ENCODE measurements at places on chromosomes 11 and 22.

GRCh38 chr11:88174709-88175568 lies at the start of gene RAB38:
RAB38 (minus strand) TSS chr11:88175443; CDS start chr11:88175384, 59 bp downstream.
- no peak for DNase-seq

GRCh38 chr22:35346596-35347220 lies 34.2 kb upstream of the HMOX1 start:
- DNase-seq = no peak

- DNase-seq = no peak
These were observed 7.3 kb downstream of the CABP7 start for GRCh38 chr22:29727131-29727523.

- DNase-seq = no peak
These were observed 8.5 kb downstream of the AMOTL1 start for GRCh38 chr11:94776351-94777321.

DNA sequence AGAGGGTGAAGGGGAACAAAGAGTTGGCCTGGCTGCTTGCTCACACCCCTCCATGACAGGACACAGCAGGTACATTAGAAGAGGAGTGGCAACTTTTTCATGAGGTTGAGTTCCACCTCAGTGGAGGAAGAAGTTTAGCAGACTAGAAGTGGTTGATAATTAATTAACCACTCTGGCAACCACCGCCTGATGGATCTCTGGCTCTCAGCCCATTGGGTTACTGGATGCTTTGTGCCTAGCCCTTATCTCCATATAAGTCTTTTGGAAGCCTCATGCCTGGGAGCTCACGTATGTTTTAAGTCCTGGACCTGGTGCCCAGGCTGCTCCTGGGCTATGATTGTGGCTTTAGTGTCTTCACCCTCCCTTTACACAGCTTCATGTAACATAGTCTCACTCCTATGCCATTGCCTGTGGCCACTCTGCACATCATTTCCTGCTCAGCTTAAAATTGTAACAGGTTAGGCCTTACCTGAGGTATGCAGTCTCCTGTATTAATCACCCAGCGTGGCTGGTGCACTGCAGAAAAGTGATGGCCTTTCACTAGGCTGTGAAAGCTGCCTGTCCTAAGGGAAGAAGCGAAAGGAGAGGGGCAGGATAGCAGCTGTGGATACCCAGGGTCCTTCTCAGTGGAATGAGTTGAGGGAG lies 72.7 kb upstream of the CRTAM start:
- DNase-seq = no peak

DNA sequence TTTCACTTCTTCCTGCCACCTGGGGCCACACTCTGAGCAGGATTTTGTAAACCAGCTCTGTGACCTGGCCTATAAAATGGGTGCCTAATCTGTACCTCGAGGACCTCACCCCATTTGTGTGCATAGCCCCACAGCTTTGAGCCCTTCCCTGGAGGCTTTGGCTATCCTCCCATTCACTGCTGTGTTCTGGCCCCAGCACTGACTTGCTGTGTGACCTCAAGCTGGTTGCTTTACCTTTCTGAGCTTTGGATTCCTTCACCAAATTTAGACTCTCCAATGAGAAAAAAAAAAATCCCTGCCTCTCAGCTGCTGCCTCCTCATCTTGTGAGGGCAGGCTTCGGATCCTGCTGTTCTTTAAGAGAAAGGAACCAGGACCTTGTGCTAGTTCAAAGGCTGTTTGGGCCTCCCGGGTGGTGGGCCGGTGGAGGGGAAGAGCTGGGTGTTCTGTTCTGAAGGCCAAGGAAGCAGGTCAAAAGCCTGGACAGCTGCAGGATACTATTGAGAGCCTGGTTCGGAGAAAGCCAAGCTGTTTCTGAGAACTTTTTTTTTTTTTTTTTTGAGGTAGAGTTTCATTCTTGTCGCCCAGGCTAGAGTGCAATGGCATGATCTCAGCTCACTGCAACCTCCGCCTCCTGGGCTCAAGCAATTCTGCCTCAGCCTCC lies 1.1 kb upstream of the PYGM start:
- DNase-seq = no peak

Measured in activated CD8-positive, alpha-beta memory T cell treated with anti-CD3 and anti-CD28 coated beads for 1 hour (primary cell).